ENCODE measurements at places on chromosomes 1 and 21.
A peak's percentile ranks its signal among the peaks of the same experiment; 100 is the strongest.

- no peak for DNase-seq
These were observed 113.1 kb downstream of the KCNN3 start for GRCh38 chr1:154756793-154757548.

DNA sequence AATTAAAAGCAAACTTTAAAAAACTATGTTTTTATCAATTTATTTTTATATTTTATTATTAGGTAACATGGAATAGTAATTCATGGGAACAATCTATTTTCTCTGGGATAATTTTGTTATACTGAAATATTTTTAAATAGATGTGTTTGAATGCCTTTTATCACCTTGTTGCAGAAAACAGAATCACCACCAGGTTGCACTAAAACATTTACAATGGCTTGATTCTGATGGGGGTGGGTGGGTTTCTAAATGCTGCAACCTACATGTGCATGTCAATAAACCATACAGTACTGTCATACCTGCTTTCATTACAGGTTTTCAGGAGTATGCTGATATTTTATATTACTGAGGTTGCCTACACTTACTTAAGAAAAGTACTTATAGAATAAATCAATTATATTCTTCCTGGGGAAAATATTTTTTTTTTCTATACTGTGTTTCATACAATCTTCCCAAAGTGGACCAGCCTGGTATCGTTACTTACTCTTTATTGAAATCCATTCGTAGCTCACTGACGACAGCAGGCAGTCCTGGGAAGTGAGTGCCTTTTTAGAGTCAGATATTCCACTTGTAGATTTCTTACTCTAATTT is 132.8 kb downstream of the PTPRC start:
- no peak for DNase-seq

DNA sequence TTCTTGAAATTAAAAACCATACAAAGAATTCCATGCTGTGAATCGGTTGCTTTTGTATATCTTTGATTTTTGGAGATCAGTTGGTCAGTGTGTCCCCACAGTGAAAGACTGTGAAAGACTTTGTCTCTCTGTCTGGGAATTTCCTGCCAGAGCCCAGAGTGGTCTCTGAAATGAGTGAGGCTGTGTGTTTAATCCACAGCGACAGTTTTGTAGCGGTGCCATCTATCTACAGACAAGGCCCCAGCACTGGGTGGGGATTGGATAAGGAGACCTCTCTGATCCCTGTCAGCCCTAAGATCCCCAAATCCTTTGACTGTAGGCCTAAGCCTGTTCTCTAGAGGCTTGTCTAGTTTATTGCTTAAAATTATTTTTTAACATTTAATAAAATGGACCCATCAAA is 10.3 kb downstream of the GPR25 start:
- DNase-seq: no peak

DNA sequence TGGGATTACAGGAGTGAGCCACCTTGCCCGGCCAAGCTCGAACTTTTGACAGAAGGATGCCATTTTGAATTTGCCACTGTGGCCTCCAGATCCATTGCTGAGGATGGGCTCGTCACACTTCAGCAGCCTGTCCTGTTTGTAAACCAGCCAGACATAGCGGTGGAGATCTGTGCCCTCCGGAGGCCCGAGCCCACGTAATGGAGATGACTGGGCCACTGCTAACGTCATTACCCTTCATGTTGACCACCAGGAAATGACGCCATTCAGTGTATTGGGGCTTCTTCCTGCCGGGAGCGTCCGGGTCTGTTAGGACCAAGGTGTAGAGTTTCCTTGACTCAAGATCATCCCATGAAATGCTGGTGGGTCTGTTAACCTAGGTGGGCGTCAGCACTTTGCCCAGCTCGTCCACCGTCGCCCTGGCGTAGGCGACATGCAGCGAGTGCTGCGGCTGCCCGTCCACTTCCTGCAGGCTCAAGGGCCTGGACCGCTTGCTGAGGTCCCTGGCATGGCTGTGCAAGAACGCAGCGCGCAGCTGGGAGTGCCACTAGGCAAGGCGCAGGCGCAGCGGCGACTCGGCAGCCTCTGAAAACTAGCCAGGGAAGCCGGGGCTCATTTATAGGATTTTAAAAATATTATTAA is 40.8 kb downstream of the PTPRC start:
- DNase-seq: no peak

DNA sequence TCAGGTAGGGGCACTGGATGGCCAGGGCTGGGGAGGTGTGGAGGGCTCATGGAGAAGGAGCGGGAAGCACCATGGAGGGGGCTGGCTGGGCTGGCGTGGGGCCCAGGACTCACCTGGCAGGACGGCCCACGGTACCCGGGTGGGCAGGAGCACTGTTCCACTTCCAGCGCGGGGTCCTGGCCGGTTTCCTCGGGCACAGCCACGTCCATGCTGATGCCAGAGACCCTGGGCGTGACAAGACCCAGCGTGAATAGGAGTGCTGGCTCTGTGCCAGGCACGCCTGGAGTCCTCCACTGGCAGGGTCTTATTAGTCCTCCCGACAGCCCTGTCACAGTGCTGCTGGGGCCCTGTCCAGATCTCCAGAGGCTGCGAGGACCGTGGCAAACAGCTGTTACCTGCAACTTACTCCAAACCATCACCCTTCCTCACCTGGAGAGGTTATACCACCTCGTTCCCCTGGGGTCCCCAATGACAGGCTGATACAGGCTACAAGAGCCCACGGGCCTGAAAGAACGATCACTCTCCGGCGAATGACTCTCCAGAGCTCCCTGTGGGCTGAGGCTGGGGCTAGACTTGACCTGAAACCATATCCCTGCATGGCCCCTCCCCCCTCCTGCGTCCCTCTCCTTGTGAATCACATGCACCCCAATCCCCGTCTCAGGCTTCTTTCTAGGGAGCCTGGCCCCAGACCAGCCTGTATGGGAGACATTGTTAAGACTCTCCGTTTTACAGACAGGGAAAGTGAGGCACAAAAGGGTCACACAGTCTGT is 62.1 kb downstream of the HSPG2 start:
- no peak for DNase-seq

DNA sequence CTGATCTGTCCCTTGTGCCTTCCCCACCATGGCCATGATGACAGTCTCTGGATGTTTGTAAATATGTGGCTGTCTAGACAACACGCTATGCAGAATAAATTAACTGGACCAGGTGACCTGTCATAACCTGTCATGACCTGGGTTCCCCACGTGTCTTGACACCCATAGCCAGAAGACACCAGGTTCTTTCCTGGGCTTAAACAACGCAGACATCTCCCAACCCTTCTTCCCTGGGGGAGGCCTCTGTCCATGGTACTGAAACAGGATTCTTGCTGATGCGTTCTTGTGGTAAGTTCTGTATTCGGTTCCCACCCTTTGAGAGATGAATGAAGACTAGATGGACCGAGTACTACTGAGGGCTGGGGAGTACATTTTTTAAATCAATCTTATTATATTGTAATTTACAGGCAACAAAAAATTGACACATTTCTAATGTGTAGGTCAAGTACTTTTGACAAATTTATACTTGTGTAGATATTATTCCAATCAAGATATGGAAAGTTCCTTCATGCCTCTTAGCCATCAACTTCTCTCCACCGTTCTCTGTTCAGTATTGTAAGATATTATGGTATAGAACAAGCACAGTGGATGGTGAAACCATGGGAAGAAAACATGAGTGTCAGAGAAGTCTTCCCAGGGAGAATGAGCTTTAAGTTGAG is 738.8 kb downstream of the PTPRU start:
- DNase-seq: no peak

DNA sequence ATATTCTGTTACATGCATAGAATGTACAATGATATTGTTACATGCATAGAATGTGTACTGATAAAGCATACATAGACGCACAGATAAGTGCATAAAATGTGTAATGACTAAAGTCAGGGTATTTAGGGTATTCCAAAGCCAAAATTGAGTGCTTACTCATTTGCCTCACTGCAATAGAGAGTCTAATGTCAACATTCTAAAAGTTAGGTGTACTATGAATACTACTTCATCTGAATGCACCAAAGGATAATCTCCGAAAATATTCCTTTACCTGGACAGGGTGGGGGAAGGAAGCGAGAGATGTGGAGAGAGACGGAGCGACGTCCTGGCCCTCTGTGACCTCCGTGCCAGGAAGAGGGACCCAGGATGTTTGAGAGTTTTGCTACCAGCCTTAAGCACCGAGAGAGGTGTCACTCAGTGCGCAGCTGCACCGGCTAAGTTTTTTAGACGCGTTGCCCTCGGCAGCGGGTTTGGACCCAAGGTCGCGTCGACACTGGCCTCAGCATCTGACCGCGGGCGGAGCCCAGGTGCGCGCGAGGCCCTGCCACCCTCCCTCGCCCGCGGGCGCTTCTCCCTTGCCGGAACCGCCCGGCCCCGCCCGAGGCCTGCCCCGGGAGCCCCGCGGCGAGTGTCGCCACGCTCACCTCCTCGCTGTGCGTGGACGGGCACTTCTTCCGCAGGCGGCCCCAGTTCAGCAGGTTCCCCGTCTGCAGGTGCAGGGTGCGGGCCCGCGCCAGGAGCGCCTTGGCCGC is 660 bp downstream of the GCLM start:
- peak; percentile 24 for DNase-seq

DNA sequence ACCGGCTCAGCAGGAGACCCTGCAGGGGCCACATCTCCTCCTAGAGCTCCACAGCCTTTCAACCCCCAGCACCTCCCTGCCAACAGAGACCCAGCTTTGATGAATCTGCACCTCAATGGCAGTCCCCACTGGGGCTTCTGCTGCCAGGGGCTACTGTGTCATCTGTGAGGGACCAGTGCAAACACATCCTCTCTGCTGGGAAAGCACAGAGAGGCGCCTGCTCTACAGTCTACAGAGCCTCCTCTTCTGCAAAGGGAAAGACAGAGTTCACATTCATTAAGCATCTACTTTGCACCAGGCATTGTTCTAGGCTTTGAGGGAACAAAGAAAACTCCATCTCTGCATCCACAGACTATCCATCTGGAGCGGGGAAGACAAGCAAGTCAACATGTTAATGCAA is 125.8 kb downstream of the CAPN8 start:
- no peak for DNase-seq

DNA sequence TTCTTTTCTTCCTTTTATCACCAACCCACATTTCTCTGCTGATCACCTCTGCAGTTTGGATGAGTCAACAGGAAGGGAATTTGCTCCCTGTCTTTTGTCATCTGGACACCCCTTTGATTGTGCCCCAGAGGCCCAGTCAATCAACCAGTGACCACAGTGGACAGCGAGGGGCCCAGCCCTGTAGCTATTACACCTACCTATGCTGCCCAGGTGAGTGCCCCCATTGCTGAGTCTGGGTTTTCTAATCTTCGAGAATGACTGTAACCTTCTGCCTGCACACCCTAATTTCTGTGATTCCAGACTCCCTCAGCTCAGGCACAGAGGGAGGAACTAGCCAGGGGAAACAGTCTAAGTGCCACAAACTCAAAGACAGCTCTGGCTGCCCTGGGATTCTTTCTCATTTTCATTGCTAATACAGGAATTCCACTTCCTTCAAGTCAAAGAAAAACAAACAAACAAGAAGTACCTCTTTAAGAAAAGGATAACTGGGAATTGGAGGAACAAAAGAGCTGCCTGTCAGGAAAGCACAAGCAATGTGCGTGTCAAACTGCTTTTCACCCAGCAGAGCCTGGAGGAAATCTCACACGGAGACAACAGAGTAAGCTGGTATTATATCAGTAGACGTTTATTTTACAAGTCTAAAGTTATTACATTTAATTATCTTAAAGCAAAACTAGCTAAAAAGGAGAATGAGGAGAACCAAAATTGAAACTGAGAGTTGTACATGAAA is 311.1 kb downstream of the AJAP1 start:
- DNase-seq: no peak

Measured in stimulated activated CD8-positive, alpha-beta memory T cell treated with anti-CD3 and anti-CD28 coated beads, Interleukin-7, amount 100 ng/mL, for 24 hours (primary cell).